ENCODE measurements at places on chromosomes 2 and 18.

DNA sequence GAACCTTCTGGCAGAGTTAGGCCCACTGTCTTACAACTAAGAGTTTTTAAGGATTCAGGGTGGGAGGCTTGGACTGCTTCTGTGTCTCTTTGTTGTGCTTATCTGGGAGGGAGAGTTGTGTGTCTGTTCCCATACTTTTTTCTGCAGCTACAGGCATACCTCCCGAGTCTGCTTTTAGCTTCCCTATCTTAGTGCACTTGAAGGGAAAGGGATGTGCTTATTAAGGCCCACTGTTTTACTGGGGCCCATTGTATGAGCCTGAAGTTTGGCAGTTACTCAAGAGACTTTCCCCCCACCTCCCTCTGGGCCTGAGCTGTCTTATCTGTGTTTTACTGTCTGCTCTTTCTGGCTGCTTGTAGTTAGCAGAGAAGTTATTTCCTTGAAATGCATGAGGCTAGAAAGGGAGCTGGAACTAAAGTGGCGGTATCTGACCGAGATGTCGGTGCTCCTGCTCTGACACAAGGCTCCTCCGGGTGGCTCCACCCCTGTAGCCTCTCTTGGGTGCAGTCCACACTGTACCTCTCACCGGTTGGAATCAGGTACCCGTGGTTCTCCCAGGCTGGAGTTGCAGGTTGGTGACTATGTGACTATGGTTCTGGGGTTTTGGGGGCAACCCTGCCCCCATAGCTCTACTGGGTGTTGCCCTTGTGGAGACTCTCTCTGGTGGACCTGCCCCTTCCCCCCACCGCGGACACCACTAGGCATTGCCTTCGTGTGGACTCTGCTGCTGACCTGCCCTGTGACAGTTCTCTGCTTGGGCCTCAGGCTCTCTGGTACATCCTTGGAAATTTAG is 12.9 kb downstream of the UBR3 start:
- no peak for DNase-seq

GRCh38 chr2:186533717-186534116 is 47.7 kb downstream of the ZC3H15 start:
- DNase-seq: no peak

DNA sequence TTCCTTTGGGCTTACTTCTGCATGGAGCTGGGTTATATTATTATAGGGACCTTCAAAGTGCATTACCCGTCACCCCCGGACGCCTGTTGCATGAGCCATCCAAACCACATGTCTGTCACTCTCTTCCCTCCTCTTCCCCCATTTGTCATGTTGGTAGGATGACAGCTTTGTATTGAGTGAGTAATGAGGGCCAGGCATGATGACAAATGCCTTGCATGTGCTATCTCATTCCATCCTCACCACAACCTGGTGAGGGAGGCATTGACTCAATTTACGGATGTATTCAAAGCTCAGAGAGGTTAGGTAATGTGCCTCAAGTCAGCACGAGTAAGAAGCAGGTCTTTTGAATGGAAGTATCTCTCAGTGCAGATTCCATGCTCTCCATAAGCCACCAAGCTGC is 510.5 kb upstream of the TNP1 start:
- no peak for DNase-seq

- no peak for DNase-seq
Measured at GRCh38 chr2:6290217-6291015, 575.3 kb downstream of the CMPK2 start.

DNA sequence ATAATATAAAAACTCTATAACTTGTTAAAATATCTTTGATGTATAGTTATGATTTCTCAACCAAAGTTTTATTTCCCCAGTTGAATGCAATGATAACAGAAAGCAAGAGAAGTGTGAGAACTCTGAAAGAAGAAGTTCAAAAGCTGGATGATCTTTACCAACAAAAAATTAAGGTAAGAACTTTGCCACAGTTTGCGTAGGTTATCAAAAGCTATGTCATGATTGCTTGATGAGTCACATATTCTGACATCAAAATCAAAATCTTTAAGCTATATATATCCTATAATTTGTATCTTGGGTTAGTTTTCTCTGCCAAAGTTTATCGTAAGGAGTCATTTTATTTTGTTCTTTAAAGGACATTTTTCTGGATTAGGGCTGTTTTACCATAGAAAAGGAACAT is 35.0 kb downstream of the NDC80 start:
- DNase-seq: no peak

GRCh38 chr2:223549215-223549614 is 52.9 kb downstream of the SCG2 start:
- DNase-seq: no peak

DNA sequence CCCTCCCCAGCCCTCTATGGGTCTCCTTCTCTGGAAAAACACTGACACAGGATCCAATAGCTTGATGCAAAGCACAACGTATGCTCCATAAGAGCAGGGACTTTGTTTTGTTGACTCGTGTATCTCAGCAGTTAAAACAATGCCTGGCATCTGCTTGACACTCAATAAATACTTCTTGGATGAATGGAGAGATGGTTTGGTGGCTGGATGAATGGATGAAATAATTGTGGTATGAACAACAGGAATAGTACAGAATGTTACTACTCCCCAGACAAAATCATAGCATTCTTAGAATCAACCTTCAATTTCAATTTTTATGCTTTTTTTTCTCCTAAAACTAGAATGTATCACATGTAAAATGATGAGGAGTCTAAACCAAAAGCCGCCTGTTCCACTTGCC is 57.4 kb downstream of the KCNE4 start:
- no peak for DNase-seq

- DNase-seq: no peak
Measured at GRCh38 chr2:168974428-168974827, 56.7 kb downstream of the ABCB11 start.

GRCh38 chr2:96832754-96833507 is 10.9 kb downstream of the ANKRD23 start:
- no peak for DNase-seq

DNA sequence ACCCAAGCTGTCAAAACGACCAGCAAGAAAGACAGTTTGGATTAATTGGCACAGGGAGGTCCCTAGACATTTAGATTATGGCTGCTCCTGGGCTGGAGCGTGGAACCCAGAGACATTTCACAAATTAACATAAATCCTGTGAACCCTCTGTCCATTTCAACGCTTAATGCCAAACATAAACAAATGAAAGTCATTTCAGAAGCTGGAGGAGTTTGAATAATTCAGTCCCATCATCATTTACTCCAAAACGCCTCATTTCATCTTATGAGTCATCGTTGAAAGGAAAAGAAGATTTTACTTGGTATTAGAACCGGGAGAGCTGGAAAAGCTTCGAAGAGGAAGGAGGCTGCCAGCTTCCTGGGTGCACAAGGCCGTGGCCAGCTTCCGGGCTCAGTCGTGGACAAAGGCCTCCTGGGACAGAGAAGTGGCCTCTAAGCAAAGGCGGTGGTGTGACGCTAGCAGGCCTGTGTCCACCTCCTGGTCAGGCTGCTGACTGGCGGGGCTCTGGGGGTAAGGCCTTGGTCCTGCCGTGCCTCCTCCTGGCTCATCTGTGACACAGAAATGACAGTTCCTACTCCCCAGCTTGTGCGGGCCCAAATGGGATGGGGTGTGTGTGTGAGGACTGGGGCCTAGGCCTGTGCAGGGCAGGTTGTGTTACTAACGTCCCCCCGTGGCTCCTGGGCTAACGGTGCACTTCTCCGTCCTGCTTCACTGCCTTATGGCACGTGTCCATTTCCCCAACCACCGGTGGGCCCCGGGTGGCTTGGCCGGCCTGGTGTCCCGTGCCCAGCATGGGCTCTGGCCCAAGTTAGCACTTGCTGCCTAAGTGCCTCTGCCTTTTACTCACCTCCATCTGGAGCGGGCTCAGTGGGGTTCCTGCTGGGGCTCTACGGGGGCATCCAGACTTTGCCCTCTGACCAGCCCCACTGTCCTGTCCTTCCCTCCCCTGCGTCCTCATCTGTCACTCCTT is 71.6 kb downstream of the RRM2 start:
- DNase-seq: no peak

DNA sequence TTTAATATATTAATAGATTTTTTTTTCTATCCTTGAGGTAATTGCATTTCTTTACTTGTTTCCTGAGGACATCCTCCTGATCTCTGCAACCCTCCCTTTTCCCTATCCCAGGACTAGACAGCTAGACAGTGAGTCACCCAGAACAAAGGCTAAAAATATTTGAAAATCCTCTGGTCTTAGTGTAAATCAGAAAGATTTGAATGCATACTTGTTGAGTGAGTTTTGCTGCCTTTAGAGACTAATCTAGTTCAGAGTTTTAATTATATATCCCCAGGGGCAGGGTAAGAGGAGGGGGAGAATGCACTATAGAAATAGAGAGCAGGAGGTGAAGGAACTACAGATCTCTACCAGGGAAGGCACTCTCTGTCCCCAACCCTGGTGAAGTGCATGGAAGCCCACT is 202.3 kb upstream of the TCF4 start:
- DNase-seq: no peak

GRCh38 chr18:76442413-76443171 is 52.5 kb downstream of the ZNF516 start:
- no peak for DNase-seq

- DNase-seq: peak; percentile 44
Measured at GRCh38 chr2:148876595-148877402, 1.8 kb downstream of the KIF5C start.

GRCh38 chr18:74635224-74635975 is 37.7 kb downstream of the ZNF407 start:
- no peak for DNase-seq

DNA sequence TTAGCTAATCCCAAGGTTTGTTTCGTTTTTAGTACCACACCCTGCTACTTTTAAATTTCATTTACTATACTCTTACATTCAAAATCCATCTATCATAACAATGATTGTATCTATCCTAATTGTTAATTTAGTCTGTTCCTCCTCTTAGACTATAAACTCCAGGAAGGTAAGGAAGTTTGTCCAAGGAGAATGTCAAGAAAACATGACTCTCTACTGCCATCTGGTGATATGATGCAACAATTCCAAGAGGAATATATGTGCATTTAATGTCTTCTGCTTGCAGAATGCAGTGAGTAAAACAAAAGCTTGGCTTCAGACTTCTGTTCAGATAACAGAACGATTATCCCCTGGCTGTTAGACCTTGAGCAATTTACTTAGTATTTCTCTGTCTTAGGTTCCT is 1267.1 kb downstream of the LRP1B start:
- no peak for DNase-seq

GRCh38 chr2:18067588-18068384 is 189.3 kb downstream of the KCNS3 start:
- no peak for DNase-seq

GRCh38 chr18:9364242-9364641 is 29.7 kb downstream of the TWSG1 start:
- no peak for DNase-seq

- DNase-seq: no peak
Measured at GRCh38 chr2:157269922-157270321, 12.4 kb downstream of the GALNT5 start.

- no peak for DNase-seq
Measured at GRCh38 chr2:174835797-174836255, 71.6 kb upstream of the CHRNA1 start.

GRCh38 chr2:28086611-28087010 is 196.1 kb downstream of the BABAM2 start:
- no peak for DNase-seq

DNA sequence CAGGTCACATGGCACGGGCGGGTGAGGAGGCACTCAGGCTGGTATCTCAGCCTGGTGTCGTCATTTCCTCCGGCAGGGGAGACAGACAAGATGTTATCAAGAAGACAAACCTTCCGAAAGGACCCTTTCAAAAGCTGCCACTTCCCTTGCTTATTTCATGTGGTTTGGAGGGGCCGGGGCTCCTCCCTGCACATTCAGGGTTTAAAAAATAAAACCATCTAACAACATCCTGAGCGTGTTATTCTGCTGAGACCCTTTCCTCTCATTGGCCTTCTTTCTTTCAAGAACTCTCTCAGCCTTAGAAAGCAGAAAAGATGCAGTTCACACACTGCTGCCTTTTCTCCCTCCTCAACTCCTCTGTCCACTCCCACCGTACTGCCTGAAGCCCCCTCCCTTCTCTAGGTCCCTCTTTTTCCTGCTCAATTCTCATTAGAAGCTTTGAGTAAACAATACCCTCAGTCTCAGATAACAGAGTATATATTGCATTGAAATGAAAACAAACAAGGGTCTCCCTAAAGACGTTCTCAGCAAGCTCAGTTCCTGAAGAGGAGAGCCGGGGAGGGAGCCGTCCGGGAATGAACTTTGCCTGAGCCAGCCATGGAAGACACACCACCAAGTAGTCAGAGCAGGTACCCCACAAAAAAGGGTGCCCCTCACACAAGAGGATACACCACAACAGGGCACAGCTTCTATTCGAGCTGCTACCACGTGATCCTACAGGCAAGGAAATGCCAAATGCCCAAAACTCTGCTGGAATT is 9.7 kb downstream of the SMAD7 start:
- peak; percentile 76 for DNase-seq

DNA sequence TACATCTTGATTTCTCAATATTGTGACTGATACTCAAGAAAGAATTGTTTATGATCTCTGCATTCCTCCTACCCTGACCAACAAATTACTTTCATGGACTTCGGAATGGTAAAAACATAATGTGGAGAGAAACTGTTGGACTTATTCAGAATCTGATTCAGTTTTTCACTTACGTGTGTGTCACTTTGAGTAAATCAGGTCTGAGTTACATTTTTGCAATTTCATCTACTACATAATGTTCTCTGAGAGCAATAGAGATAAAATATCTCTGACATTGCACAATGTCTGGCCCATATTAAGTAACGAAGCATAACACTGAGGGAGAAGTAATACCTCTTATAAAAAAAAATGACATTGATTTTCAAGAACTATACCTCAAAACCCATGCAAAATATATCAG is 1337.9 kb upstream of the CHAC2 start:
- no peak for DNase-seq

DNA sequence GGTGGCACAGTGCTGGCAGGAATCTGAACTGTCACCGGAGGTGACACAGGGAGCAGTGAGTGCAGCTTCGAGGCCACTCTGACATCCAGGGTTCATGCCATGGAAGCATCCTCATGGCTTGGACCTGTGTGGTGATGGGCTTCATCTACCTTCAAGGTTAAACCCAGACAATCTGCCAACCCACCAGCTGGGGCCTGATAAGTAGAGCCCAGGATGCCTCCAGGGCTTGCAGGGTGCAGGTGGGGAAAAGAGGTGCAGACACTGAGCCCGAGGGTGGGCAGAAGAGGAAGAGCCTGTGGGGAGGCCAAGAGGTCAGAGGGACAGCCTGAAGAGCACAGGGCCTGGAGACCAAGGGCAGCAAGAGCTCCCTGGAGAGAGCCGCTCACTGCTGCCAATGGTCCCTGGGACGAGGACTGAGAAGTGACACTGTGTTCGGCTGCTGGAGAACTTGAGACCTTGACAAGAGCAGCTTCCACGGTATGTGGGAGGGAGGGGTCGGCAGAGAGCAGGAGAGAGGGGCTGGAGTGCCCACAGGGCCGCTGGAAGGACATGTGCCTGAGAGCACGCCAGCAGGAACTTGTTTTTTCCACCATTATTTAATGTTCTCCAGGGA is 8.1 kb upstream of the HES6 start:
- DNase-seq: no peak
